LoVo (cell line): ENCODE measurements at places on chromosomes 3 and 15.

DNA sequence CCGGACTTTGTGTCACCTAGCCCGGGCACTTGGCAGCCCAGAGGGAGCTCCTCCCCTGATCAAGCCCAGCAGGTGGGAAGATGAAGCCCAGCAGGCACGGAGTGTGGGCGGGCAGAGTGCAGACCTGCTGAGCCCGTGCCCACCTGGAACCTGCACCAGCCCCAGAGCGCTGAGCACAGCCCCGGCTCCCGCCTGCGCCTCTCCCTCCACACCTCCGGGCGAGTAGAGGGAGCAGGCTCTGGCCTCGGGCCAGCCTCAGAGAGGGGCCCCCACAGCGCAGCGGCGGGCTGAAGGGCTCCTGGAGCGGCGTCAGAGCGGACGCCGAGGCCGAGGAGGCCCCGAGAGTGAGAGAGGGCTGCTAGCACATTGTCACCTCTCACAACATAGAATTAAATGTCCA is 257.7 kb downstream of the VGLL3 start:
- DNase-seq = no peak

DNA sequence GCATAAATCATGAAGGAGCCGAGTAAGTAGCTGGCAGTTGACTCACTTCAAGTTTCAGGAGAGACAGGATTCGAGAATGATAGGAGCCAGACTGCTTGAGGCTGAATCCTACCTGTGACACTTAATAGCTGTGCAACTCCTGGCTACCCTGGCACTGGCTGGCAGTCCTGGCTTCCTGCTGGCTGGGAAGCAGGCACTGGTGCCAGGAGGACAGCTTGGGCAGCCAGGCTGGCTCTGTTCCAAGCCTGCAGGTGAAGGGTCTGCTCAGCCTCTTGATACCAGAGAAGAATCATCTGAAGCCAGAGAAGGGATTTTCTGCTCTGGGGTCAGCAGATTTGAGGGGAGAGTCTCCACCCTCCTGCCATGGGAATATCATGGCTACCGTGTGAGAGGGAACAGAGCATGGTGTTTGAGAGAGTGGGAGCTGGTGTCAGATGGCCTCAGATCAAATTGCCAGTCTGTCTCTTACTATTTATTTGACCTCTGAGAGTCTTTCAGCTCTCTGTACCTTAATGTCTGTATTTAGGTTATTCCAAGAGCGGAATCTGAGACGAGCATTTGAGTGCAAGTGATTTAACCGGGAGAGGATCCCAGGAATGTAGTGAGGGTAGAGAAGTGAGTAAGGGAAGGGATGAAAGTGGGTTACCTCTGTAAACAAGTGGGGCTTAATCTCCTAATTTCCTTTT is 4.4 kb upstream of the XIRP1 start:
- DNase-seq = no peak

DNA sequence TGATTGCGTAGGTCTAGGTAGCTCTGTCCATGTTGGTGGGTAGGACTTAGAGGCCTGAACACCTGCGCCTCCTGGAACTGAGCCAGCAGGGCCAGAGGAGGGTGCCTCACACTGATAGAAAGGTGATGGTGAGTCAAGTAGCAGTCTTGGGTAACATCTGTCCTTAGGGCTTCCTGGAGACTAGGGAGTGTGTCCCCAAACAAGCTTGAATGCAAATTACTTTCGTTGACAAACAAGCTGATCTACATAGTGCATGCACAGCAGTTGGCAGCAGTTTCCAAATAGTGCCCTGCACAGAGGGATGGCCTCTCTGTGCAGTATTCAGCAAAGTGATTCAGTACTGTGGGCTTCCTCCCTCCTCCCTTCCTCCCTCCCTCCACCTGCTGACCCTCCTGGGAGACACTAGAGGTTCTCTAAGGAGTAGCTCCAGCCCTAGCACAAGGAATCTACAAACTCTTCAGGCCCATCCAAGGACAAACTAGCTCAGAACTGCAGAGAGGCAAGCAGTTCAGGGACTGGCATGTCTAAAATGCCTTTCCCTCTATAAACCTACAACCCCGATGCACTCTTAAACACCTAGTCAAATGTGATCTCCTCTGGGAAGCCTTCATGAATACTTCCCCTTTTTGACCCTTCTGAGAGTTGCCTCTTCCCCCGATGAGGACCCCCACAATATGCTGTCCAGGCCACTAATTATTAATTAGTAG is 61.0 kb downstream of the TLE3 start:
- peak; percentile 8 for DNase-seq

- DNase-seq = no peak
These were observed 4.8 kb upstream of the VILL start for GRCh38 chr3:37985637-37986320.
